ENCODE measurements at places on chromosomes 5 and 9.

- no peak for DNase-seq
Measured at GRCh38 chr5:177493795-177494345, 3.5 kb downstream of the PDLIM7 start.

GRCh38 chr5:35904443-35905132 lies 33.8 kb downstream of the CAPSL start:
- peak; percentile 39 for DNase-seq

DNA sequence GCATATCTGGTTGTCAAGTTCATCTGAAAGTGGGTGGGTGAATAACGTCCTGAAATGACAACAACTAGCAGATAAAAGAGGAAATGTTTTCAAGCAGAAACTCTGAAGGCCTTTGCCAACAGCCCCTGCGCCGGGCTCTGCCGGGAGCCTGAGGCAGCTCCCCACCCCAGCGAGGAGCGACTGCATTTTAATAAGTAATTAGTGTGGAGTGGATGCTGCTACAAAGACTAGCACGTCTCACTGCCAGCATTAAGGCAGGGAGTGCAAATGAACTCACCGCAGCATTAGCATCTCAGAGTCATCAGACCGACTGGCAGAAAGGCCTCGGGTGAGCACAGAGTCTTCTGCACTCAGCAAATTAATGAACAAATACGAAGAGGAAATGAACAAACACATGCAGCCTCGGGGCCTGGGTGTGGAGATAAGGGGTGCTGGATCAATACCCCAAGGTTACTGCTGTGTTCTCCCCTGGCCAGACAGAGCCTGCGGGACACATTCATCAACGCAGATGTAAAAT lies 63.8 kb downstream of the VAV2 start:
- DNase-seq = no peak

DNA sequence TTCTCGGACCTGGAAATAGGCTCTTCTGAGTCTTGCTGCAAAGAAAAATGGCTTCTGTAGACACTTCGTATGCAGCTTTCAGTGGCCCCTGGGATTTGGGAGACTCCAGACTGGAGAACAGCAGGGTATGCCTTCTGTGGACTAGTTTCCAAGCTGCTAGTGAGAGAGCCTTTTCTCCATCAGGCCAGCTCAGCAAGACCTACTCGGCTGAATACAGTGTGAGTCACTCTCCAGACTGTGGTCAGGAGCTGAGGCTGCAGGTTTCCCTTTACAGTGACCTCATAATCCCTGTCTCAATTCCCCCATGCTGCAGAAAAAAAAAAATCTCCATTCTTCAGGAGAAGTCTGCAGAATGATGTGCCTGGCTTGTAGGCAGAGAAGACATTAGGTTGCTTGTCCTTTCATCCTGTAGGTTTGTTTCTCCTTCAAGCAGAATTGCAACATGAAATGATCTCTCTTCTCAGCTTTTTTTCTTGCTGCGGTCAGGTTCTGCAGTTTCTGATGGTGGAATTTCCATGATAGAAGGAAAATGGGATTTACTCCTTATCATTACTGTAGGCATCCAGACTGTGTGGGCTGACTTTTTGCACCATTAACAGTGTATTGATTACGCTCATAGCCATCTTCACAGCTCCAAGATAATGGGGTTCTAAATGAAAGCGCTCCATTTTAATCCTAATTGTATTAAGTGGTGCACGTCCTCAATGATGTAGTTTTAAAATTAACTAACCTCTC lies 78.3 kb upstream of the TNFSF8 start:
- DNase-seq = no peak

DNA sequence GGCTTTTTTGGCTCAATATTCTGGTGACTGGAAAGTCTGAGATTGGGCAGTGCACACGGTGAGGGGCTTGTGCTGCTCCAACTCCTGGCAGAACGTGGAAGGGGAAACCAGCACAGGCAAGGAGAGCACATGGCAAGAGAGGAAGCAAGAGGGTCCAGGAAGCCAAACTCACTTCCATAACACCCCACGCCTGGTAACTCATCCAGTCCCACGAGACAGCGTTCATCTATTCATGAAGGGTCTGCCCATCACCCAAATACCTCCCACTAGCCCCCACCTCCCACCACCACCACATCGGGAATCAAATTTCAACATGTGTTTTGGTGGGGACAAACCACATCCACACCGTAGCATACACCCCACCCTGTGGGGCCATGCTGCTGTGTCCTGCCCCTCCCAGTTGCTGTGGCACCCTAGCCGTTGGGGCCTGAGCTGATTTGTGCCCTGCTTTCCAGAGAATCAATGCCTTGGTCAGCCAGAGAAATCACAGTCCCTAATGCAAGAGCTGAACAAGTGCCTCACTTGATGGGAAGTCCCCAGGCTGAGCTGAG lies 27.3 kb downstream of the PROP1 start:
- DNase-seq = no peak

- DNase-seq = no peak
Measured at GRCh38 chr9:97788763-97789663, 64.0 kb upstream of the FOXE1 start.

DNA sequence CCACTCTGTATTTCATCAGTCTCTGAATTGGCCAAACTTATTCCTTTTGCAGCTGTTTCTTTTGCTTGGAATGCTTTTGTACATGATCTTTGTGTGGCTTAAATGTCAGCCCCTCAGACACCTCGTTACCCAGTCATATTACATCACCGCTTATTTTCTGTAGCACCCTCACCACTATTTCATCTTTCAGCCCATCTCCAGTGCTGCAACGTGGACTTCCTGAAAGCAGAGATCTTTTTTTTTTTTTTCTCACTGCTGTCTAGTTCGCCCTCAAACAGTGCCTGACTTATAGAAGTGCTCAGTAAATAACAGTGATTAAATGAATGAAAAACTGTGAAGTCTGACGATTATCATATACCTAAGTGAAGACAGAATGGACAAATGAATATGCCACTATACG lies 835 bp downstream of the SRA1 start:
- DNase-seq = no peak

DNA sequence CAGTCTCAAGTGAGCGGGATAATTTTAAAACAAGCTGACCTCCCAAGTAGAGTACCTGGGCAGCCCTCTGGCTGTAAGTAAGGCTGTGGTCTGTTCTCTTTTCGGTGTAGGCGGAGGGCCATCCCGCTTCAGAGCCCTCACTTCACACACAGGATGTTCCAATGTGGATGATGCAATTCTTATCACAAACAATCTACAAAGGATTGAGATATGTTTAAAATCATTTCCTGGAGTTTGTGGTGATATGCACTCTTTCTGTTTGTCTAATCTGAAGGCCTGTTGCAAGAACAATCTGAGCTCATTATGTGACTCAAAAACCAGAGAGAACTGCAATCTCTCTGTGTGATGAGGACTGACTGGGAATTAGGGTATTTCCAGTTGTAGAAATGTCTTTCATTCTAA lies 42.5 kb downstream of the ITGA2 start:
- DNase-seq = peak; percentile 11

GRCh38 chr9:130287736-130288135 lies 22.2 kb downstream of the HMCN2 start:
- no peak for DNase-seq

DNA sequence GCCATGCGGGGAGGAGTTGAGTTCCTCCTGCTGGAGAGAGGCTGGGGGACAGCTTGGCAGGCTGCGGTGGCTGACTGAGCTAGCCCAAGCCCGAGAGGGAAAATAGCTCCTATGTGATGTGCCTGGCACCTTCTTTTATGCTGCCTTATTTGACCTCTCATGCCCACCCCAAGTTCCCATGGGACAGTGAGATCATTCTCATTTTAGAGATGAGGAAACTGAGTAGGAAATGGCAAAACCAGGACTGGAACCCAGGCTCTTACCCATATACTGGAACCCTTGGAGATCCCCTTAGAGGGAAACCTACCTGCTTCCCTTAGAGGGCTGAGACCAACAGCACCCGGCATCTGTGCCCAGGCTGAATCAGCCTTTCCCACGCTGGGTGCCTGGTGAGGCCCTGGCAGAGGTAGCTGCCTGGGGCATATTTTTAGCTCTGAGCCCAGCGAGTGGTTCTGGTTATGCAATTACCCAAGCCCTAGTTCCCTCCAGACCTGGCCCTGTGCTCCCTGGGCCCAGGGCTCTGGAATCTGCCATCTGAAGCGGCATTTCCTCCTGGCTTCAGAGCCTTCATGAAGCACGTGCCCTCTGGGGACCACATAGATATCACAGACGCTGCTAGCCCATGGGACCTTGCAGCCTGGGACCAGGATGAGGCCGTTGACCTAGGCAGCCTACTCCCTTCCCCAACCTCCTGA lies 23.6 kb downstream of the COL27A1 start:
- DNase-seq = no peak

DNA sequence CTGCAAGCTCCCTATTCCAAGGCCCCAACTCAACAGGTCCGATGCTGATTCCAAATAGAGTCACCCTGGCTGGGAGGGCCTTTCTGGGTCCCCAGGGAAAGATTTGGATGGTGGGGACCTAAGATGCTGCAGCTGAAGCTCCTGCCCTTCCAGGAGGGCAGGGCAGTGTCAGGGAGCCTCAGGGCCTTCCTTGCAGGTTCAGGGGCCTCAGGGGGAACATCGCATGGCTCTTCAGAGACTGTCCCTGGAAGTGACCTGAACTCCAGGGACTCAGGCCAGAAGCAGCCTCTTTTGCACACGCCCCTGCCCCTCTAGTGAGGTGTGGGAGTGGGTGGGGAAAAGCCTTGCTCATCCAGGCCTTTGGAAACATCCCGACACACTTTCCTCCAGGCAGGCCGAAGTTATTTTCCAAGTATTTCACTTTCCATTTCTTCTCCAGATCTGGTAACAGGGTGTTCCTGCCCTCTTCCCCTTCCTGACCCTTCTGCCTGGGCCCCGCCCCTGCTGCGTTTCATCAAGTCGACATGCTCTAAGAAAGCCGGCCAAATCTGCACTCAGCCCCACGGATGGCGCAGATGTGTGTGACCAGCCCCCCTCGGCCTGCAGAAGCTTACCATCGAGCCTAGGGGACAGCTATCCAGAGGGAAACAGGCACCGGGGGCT lies 159.5 kb downstream of the FGF18 start:
- no peak for DNase-seq

GRCh38 chr9:90995516-90995915 lies 193.9 kb downstream of the SYK start:
- no peak for DNase-seq

GRCh38 chr5:151895660-151896030 lies 29.0 kb downstream of the GLRA1 start:
- DNase-seq = no peak

DNA sequence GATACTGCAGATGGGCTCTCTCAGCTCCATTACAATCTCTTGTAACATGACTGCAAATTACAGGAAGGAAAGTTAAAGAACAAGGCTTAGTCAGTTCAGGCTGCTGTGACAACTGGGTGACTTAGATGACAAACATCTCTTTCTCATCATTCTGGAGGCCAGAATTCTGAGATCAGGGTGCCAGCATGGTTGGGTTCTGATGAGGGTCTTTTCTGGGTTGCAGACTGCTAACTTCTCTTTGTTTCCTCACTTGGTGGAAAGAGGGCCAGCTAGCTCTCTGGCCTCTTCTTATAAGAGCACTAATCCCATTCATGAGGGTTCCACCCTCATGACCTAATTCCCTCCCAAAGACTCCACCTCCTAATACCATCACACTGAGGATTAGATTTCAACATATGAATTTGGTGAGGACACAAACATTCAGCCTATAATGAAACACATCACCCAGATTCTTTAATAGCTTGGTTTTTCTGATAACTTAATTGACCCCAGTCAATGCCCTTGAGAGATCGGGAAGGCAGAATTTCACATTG lies 73.6 kb upstream of the MAMDC2 start:
- no peak for DNase-seq

- DNase-seq = no peak
Measured at GRCh38 chr5:167850911-167851310, 440.5 kb upstream of the WWC1 start.

GRCh38 chr9:85717220-85717619 lies 24.5 kb downstream of the AGTPBP1 start:
- DNase-seq = no peak

GRCh38 chr5:37198842-37199241 lies 50.3 kb downstream of the CPLANE1 start:
- DNase-seq = no peak

GRCh38 chr9:22055090-22055489 lies 46.0 kb upstream of the CDKN2B start:
- no peak for DNase-seq

GRCh38 chr9:116791326-116791725 lies 104.2 kb downstream of the TRIM32 start:
- DNase-seq = no peak

DNA sequence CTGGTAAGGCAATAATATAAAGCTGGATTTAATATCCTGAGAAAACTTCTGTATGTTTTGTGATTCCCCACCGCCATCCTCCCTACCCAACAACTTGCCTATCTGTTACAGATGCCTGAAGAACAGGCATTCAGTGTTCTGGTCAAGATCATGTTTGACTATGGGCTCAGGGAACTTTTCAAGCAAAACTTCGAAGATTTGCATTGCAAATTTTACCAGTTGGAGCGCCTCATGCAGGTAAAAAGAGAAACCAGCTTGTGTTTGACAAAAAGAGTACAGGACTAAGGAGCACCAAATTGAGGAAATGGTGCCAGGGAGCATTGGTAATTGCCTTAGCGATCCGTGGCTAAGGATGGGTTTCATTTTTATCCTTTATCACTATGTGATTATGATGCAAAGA lies 40.0 kb downstream of the GPR21 start:
- DNase-seq = no peak

DNA sequence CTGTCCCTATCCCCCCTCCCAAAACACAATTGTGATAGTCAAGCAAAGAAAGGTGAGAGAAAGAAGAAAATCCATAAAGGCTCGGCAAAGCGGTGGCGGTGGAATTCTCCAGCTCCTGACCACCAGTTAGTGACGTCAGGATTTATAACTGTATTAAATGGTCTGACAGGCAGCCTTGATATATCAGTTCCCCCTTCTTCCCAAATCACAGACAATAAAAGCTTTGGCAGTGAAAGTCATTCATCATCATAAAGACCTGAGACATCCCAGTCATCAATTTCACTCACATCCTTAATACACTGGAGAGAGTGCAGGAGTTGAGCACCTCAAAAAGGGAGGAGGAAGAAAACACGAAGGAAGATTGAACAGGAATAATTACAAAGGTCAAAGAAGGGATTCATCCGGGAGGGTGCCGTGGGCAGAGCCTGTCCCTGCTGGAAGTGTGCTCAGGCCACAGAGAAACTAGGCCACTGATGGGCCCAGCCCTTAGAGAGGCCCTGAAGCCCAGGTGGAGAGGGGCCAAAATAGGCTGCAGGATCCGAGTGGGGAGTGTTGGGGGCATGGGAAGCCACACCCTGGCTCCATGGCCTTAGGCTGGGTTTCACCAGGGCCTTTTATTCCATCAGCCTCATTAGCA lies 131.9 kb downstream of the PAX5 start:
- DNase-seq = no peak

DNA sequence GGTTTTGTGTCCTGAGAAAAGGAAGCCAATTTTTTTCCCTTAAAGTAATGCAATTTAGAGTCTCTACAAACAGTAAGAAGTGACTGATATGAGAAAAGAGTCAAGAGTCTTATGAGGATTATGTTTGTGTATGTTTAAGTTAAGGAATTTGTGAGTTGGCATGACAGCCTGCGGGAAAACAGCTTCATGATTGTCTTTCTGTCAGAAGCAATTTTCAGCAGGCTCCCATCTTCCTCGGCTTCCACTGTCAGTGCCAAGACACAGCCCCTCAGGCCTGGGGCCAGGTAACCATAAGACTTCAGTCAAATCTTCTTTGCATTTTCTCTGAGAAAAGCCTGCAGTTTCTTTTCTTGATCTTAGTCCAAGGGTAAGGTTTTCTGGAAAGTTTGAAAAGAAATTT lies 17.0 kb upstream of the SELENOP start:
- DNase-seq = no peak

- no peak for DNase-seq
Measured at GRCh38 chr5:131367219-131367860, 103.5 kb downstream of the CDC42SE2 start.
